Stimulated activated CD8-positive, alpha-beta memory T cell treated with anti-CD3 and anti-CD28 coated beads, Interleukin-12 subunit alpha, Interleukin-12 subunit beta, amount 100 ng/mL, for 4 hours (primary cell): ENCODE measurements at places on chromosomes 6 and 20.

- DNase-seq, result no peak
Observed at GRCh38 chr6:116380346-116380745, 9.6 kb downstream of the DSE start.

- no peak for DNase-seq
Observed at GRCh38 chr20:59242714-59243626, 57.4 kb upstream of the EDN3 start.

DNA sequence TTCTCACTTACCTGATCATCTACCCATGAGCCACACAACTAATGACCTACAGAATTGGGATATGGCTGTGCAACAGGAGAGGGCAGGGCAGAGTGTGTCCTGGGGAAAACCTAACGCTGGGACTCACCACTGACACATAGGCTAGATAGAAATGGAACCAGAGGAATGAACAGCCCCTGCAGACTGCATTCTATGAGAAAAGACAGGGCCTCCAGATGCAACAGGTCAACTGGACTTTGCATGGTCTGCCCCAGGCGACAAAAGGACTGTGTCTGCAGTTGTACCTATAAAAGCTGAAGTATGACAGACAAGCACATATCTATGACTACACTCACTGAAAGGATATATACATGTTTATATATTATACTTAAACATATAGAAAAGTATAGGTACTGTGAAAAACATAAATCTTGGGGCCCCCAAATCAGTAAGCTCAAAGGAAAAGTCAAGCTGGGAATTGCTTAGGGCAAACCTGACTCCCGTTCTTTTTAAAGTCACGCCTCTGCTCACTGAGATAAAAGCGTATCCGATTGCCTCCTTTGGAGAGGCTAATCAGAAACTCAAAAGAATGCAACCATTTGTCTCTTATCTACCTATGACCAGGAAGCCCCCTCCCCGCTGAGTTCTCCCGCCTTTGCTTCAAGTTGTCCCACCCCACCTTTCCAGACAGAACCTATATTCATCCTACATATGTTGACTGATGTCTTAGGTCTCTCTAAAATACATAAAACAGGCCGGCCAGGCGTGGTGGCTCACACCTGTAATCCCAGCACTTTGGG is 68.5 kb downstream of the EPB41L2 start:
- no peak for DNase-seq

- DNase-seq, result no peak
Observed at GRCh38 chr6:157800420-157801237, 22.4 kb upstream of the SNX9 start.

DNA sequence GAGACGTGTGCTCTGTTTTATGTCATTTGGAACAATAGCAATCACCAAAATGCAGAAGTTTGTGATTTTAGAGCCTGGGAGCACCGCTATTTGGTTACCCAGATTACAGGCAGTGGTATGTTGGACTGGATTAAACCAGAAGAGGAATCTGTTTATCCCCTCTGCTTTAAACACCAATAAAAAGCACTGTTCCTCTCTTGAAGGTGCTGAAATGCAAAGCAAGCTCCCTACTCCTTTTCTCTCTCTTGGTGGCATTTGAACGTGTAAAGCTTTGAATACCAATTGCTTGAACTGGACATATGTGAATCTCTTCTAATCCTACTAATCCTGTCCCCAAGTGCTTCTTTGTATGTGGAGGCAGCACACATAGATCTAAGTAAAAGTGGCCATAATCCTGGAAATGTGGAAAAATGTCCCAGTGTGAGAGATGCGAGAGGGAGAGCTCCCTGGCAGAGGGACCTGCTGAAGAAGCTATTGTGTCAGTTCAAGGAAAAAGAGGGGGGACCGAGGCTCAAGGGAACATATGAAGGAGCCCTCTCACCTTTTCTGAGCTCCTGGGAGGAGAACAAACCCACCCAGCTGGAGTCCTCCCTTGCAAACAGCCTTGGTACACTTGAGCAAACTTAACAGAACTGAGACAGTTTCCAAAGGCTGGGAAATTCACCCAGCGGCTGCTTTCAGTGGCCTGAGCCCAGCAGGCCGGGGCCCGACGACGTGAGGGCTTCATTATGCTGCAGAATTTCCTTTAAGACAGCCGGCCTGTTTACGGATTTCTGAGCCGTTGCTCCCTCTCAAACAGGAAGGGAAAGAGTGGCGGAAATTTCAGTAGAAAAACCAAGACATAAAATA is 18.8 kb upstream of the OLIG3 start:
- no peak for DNase-seq

DNA sequence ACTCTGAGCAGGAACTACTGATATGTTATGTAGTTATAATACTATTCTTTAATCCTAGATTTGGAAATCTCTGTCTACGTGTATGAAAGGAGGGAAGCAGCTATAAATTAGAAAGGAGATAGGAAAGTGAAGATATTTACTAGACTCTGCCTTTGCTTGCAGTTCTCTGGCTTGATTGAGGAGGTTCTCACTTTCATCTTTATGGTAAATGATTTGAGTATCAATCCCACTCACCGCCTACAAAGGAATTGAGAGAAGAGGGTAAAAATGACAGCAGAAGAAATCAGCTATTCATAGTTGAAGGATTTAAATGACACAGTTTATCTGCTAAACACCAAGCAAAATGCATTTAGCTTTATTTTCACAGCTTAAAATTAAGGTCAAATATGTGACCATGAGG is 67.3 kb downstream of the FAM229B start:
- no peak for DNase-seq

DNA sequence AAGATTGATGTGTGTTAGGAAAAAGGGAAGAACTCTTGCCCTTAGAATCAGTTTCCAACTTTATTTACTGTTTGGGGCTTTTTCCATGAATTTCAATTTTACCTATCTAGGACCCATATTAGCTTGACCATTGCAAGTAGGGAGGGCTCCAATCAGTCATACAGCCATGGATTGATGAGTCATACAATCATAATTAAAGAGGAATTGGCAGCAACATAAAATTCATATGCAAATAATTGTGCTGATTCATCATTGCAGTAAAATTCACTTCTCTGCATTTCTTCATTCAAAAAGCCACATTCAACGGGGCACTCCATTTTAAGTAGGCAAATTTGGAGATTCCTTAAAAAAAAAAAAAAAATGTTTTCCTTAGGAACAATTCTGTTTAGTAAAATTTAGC is 1016.4 kb downstream of the KIF16B start:
- DNase-seq, result no peak

DNA sequence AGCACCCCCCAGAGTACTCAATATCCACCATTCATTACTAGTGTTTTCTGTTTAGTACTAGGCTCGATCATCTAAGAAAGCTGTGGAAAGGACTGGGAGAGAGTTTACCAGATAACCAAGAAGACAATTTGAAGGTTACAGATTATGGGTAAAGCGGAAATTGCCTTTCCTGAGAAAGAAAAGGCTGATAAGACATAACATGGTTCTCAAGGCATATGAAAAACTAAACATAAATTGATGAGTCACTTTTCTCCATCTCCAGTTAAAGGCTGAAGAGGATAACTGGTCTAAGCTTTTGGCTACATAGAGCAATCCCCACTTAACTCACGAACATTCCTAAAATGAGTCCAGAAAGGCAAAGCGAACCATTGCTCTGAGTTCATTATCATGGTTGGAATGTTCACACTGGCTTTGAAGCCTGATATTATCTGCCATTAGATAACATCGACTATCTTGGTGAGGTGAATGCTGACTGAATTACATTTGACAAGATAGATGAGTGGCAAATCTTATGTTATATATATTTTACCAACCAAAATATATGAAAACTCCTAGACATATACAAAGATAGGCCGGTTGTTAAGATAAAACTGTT is 65.8 kb downstream of the BTBD9 start:
- no peak for DNase-seq

DNA sequence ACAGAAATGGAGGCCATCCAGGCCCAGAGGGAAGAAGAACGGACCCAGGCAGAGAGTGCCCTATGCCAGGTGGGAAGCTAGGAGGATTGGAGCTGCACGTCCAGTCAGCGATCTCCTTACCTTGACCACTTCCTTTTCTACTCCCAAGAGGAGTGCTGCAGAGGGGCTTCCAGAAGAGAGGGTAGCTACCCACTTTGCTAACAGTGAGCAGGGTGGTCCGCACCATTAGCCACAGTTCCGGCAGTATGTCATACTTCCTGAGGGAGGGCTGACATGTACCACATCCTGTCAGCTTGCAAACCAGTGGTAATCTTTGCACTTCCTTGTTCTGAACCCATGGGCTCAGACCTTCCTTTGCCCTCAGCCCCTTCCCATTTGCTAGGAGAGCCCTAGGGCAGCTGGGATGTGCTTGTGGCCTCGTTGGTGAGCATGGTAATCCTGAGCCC is 35.4 kb downstream of the CEP250 start:
- peak; percentile 46 for DNase-seq

DNA sequence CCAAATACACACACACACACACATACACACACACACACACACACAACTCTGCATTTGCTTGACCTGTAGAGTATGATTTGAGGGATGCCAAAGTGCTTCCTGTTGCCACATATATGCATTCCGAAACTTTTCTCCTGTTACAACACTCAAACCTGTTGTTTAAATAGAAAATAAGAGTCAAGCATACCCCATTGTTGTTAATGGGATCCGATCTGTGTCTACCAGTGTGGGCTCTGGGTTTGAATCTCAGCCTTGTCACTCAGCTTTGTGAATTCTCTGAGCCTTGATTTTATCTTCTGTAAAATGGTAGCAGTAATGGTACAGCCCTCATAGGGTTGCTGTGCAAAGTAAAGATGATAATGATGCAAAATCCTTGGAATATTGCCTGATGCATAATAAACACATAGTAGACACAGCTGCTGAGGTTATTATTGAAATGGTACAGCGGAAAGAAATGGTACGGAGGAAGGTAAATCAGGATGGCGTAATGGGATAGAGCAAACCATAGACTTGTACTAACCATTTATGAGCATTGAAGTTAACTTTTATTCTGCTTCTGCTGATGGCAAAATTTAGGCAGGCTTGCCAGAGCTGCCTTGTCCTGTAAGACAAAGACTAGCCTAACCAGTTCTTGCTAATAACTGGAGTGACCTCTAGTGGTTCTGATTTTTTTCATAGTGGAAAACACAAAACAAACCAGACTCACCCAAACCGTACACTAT is 113.5 kb upstream of the PHACTR1 start:
- DNase-seq, result no peak

- DNase-seq, result no peak
Observed at GRCh38 chr6:72653026-72653425, 31.2 kb downstream of the KCNQ5 start.

DNA sequence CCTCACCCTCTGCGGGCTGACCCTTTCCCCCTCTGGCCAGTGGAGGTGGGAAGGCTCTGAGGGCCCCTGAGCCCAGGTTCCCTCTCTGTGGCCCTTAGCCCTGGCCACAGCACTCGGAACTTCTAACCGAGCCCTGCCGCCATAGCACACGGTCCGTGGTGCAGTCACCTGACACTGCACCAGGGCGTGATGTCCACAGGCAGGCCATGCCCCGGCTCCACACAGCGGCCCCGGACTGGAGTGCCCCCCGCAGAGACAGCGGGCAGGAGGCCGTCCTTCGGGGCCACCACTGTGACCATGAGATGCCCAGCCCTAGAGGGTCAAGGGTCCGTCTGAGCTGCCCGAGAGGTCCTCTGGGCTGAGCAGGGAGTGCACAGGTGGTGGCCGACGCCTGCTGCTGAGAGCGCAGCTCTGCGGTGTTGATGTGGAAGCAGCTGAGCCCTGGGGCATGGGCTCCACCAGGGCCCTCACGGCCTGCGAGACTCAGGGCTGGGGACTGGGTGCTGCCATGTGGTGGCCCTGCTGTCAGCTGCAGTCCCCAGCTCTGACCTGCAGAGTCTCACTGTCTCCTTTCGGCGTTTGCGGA is 11.2 kb upstream of the BHLHE23 start:
- no peak for DNase-seq

- DNase-seq, result no peak
Observed at GRCh38 chr6:16217156-16217721, 21.1 kb upstream of the GMPR start.

DNA sequence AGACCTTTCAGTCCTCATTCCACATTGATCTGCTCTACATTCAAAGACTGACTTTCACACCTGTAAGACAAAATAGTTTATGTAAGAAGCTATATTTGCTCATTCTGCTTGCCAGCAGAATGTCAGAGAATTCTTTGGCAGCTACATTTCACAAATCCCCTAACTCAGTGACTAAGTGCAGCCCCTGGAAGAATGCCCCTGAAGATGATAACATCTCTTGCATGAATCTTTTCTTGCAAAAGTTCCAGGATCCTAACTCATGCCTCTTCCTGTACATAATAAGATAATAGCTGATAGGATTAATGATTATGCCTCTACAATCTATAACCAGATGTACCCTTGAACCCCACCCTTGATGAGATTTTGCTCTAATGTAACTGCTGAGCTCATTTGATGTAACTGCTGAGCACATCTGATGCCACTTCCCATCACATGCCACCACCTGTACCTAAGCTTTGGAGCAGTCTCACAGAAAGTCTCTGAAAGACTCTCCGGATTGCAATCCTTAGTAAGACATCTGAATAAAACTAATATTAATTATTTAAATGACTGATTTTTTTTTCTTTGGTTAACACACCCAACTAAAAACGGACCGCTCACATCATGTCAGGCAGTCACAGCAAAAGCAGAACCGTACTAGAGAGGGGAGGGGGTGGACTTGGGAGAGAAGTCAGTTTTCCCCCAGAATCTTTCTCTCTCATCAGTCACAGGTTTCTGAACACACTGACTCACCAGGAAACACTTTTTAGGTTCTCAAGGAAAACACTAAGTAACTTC is 684 bp upstream of the DNAH8 start:
- DNase-seq, result no peak

DNA sequence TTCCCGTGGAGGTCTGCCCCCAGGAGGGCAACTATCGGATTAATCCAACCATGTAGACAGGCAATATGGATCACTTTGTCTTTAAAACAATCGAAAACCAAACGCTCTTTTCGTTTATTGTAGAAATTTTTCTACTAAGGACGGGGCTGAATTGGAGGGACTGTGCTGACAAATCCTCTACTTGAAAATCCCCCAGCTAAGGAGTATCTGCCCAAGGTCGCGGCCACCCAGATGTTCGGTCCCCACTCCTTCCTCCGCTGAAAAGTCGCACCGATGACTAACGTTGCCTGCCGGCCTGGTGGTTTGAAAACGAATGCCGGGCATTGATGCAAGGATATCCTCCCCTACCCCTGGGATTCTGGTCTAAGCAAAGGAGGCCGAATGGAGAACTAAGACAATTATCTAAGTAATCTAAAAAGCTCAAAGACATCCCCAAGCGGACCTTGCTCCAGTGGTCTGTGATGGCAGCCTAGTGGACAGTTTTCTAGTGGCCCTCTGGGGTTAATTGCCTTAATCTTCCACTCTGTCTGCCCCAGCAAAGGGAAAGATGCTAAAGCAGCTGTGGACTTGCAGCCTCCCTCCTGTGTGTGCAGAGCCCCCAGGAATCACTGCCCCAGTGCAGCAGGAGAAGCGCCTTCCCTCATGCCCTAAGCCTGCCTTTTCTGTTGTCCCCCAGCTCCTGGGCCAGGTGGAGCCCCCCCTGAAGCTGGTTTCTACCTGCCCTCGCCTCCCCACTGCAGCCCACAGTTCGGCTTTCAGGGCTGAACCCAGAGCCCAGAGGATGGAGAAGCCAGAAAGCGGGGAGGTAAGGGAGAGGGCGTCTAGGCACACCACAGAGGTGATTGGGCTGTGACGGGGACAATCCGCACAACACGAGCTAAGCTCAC is 3.6 kb upstream of the FOXC1 start:
- no peak for DNase-seq

- no peak for DNase-seq
Observed at GRCh38 chr6:169982461-169983386, 231.3 kb downstream of the ERMARD start.

GRCh38 chr20:46713957-46714834 is 4.7 kb downstream of the SLC2A10 start:
- no peak for DNase-seq
